ENCODE measurements at places on chromosomes 4 and X.
A peak's percentile ranks its signal among the peaks of the same experiment; 100 is the strongest.

- no peak for DNase-seq
Measured at GRCh38 chr4:78691334-78691754, 84.8 kb upstream of the BMP2K start.

DNA sequence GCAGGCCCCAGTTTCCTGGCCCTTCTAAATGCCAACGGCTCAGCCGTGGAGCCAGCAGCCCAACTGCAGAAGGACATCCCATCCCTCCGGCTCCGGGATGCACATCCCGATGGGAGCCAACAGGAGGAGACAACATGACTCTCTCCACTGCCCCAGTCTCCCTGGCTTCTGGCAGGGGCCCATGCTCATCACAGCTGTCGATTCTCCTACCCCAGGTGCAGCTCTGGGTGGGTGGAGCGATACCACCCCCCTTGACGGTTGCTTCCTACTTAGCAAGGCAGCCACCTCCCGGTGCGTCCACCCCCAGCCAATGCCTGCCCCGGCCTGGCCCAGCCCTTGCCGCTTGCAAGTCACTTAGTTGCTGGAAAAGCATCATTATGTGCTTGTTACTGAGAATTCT is 19.5 kb downstream of the ZNF275 start:
- DNase-seq = no peak

- no peak for DNase-seq
Measured at GRCh38 chr4:155975511-155975910, 21.8 kb upstream of the CTSO start.

DNA sequence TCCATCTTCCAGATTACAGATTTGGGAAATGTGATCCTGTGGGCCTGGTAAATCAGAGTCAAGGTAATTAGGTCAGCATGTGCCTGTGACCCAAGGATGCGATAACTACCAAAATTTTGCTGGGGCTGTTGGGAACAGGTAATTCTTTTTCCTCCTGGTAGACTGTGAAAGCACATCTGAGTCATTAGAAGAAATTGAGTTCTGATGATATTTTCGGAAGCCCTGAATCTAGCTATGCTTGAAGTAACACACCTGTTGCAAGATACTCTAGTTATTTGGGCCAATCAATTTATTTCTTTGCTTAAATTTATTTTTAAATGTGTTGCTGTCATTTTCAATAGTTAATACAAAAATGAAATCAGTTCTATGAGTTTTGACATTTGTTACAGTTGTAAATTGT is 903.6 kb downstream of the RPA4 start:
- no peak for DNase-seq

DNA sequence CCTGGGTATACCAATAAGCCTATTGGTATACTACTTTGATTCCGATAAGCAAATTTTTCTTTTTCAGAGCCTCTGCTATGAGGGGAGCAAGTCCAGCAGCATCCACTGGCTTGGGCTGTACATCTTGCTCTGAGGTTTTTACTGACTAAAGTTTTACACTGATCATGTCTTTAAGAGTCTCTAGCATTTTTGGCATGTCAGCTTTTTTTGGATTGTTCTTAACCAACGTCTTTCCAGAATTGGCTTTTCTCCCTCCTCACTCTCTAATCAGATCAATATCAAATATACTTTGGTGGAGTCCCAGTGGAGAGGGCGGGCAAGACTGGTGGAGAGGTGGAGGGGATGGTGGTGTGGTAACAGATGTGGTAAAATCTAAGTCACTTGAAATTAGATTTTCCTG is 196.8 kb downstream of the HEPH start:
- DNase-seq = no peak

DNA sequence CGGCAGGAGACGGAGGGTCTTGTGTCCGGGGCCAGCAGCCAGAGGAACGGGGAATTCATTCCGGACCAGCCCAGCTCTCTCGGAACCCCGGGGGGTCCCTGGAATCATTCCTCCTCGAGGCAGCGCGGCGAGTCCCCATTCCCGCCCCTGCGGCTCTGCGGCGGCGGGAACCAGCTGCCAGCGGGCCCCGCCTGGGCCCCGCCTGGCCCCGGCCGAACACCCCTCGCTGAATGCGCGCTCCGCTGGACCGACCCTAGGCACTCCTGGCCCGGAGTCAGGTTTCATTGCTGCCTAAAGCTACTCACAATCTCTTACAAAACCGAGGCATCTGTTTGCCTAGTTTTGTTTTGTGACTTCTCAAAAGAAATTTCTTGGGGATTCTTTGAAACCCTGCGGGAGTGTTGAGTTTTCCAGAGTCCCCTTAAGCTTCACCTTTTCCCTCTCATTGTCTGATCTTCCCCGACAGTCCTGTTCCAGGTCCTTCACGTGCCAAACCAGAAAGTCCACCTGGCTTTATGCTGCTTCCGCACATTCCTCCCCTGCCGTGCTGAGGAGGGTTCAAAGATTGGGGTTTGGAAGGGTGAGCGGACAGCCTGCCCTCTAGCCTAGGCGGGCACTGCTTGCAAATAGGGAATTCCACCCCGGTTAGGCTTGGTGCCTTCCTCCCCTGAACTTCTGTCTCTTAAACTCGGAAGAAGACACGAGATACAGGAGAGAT is 789 bp downstream of the ARHGAP10 start:
- DNase-seq = no peak

DNA sequence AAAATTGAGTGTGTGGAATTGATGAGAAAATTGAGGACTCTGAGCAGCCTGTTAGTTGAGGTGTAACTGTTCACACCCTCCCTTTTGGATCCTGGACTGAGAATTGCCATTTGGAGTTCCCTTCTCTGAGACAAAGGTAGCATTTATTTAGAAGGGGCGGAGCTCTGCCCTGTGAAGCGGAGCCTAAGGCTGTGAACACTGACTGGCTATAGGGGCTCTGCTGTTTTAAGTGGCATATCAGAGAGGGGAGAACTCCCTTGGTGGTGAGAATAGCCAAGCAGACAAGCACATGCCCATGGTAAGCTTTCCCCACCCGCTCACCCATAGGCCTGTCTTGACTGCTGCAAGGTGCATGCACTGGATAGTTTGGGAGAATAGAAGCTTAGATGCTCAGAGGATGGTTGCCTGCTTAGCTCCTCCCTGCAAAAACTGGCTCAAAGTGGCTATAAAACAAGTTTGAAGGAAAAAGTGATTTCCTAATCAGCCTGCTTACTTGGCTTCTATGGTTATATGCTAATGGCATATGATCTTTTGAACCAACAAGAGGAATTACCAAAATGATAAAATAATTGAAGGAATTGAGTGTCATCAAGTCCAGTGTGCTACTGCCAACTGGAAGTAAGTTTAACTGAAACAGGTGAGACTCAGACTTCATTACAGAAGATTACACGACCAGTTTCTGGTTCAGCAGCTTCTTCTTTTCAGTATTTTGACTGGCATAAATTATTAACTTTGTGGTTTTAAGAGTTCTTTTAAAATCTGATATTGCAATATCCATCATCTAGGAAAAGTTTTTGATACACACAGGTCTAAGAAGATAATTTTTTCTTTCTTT is 108.4 kb downstream of the AFF1 start:
- DNase-seq = no peak

DNA sequence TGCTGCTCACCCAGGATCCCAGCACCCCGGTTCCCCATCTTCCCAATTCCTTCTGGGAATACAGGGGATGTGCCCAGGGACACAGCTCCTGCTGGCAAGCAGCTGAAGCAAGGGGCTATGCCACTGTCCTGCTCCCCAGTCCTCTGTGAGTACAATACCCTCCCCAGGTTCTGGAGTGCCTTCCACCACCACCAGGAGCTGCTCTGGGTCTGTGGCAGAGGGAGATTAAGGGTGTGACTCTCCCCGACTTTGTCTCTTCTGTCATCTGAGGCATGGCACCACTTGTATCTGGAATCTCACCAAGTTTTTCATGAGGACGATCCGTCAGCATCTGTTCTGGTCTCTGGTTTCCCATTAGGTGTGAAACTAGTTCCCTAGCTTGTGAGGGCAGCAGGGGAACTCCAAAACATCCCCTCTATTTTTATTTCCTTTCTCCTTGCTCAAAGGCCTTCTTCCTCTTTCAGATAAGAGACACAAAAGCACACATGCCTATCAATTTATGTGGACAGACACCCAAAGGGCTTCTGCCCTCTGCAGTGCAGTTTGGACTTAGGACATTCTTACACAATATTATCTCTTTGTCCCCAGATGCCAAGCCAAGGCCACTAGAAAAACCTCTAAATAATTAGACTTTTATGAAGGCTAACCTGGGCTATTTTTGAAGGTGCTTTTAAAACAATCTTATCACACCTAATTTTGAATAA is 26.8 kb downstream of the MGST2 start:
- DNase-seq = no peak

DNA sequence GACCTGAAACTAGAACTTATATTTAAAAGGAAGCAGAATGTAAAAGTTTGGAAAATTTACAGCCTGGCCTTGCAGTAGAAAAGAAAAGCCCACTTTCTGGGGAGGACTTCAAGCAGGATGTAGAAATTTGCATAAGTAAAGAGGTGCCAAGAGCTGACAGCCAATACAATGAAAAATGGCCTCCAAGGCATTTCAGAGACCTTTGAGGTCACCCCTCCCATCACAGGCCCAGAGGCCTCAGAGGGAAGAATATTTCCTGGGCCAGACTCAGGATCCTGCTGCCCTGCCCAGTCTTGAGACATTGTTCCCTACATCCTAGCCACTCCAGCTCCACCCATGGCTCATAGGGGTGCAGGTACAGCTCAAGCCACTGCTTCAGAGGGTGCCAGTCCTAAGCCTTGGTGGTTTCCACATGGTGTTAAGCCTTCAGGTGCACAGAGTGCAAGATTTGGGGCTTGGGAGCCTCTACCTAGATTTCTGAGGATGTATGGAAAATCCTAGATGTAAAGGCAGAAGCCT is 518.9 kb upstream of the INTU start:
- DNase-seq = no peak

DNA sequence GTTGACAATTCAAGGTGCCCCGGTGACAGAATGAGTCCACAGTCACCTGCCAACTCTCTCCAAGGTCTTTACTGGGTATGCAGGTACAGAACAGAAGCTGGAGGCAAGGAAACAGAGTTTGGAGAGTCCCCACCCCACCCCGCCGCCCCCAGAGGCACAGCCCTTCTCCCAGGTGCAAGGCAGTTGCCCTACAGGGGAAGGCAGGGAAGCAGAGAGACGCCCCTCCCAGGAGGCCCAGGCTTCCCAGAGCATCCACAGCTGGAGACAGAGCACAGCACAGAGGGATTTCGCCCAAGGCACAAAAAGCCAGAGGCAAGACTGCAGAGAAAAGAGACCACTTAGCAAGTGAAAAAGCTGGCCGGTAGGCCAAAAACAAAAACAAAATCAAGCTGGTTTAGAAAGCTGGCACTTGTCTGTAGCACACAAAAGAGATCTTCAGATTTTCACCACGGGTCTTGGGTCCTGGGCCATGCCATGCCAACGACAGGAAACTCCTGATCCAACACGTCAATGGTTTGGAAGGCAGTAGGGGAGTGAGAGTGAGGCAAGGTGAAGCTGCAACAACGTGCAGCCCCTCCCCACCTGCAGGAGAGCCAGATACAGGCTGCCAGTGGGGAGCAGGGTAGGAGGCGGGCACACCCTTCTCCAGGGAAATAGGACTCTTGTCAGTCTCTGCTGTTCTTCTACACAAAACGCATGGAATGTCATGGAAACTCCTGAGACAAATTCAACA is 113.3 kb downstream of the AFAP1 start:
- DNase-seq = no peak

DNA sequence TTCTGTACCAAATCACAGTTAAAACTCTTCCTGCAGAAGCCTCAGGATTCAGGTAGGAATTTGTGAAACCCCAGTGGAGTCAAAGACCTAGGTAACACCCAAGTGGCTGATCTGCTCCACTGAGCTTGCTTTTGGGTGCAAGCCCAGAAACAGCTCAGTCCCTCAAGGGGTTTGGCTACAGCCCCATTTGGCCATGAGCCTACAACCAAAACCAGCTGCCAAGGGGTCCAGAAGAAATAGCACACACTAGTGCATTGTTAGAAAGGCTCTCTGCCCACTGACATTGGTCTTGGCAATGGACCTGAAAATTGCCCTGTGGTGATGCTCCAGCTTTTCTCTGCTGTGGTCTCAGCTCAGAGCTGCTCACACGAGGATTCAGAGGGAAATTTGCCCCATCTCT is 577.4 kb upstream of the INTU start:
- no peak for DNase-seq

DNA sequence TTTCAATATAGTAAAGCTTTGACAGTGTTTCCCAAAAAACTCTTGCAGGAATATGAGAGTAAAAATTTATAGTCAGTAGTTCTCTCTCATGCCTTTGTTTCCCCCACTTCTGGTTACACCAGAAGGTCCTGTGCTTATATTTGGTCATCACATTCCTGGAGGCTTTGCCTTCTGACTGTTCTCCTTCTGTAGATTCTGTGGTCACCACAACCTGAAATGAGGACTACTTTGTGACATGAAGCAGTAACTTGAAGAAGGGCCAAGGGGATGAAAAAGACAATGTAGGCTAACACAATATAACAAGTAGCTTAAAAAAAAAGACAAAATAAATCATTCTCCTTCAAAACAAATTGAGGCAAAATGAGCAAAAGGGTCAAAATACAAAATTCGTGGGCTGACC is 366.2 kb upstream of the NR3C2 start:
- no peak for DNase-seq

DNA sequence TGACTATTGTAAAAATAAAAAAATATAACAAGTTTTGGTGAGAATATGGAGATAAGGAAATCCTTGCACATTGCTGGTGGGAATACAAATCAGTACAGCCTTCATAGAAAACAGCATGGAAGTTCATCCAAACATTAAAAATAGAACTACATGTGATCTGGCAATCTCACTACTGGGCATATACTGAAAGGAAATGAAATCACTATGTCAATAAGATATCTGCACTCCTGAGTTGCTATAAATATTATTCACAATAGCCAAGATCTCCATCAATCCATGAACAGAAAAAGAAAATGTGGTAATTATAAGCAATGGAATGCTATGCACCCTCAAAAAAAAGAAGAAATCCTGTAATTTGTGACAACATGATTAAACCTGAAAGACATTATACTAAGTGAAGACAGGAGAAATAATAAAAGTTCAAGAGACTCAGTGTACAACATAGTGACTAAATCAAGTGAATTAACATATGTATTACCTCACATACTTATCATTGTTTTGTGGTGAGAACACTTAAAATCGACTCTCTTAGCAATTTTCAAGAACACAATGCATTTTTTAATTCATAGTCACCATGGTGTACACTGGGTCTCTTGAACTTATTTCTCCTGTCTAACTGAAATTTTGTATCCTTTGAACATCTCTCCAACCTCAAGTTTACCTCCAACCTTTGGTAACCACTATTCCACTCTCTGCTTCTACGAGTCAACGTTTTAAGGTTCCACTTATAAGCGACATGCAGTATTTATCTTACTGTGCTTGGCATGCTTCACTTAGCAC is 1703.7 kb upstream of the AGA start:
- no peak for DNase-seq

- peak; percentile 6 for DNase-seq
Measured at GRCh38 chr4:38189445-38189844, 229.2 kb downstream of the PTTG2 start.

DNA sequence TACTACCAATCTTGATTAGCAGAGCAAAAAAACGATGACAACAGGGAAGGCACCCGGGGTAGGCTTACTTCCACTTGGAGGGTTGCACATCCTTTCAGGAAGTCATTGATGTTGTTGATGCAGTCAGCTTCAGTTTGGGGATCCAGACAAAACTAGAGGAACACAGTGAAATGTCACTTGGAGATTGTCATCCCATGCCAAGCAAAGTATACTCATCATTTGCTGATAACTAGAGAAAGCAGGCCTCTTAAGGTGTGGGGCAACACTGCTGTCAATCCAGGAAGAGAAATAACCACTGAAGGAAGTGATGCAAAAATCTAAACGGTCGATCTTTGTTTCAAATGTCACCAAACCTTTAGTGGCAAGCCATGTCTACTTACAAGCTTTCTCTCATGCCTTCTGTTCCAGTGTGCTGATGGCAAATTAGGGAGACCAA is 1.4 kb downstream of the ARHGEF6 start:
- no peak for DNase-seq

GRCh38 chr4:116010923-116011322 is 897.5 kb upstream of the NDST4 start:
- DNase-seq = no peak

Data from stimulated activated CD8-positive, alpha-beta memory T cell treated with anti-CD3 and anti-CD28 coated beads, Interleukin-7, amount 100 ng/mL, for 48 hours (primary cell).